ENCODE measurements at places on chromosomes 7 and 10.

DNA sequence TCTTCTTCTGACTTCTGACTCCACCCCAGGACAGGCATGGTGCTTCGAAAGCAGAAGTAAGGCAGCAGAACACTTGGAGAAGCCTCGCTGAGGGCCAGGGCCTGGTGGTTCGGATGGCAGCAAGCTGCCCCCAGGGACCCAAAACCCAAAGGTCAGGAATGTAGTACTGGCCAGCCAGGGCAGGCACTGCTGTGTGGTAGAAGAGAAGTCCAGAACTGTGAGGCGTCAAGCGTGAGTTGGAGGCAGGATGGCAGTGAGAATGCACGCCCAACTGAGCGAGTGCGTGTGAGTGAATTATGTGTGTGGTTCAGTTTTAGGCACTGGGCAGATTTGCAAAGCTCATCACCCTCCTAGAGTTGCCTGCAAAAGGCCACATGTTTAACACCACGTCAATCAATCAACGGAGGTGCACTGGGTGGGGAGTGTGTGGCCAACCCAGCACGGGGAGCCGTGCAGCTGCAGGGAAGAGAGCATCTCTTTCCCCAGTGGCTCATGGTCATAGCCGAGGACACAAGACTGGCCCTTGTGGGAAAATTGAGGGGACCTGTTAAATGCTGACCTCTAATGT lies 144.3 kb downstream of the KCNMA1 start:
- DNase-seq = no peak

- no peak for DNase-seq
These were observed 338.6 kb downstream of the CNTNAP2 start for GRCh38 chr7:146455091-146455655.

DNA sequence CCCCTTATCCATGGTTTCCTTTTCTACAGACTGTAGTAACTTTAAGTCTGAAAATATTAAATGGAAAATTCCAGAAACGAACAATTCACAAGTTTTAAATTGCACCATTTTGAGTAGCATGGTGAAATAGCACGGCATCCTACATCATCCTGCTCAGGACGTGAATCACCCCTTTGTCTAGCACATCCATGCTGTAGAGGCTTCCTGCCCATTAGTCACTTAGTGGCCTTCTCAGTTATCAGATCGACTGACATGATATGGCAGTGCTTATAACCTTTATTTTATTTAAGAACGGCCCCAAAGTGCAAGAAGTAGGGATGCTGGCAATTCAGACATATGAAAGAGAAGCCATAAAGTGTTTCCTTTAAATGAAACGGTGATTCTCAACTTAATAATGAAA lies 82.7 kb downstream of the CPXM2 start:
- DNase-seq = no peak

DNA sequence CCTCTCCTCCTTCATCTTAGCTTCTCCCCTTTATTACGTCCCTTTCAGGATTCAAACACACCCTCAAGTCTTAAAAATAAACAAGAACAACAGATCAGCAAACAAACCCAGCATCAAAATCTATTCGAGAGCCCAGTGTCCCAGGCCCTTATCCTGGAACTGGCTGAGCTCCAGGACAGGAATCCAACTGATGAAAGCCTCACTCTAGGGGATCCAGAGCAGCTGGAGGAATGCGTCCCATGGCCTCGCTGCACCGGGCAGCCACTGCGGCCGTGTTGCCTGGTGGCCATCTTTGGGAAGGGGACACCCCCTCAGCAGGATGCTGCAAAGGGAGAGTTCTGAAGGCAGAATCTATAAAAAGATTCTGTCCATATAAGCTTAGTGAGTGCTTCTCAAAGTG lies 156.5 kb upstream of the BMPER start:
- DNase-seq = no peak

- peak; percentile 81 for DNase-seq
These were observed 142.4 kb downstream of the SH3PXD2A start for GRCh38 chr10:103712898-103713498.

DNA sequence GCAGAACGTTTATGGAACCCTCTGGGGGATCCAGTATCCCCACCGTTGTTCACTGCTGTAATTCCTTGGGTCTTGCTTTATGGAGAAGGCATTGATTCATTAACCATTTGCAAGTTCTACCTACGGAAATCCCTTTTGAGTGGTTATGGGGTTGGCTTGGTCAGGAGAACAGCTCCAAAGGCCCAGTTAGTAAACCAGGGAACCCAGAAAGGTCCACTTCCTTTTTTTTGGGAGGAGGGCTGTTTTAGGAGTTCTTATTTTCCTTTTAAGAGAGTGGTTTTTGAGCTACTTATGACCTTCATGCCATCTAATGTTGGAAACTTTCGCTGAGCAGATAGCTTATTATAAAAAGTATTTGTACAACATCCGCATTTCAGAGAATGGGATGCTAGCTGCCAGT lies 1.3 kb downstream of the POR start:
- DNase-seq = no peak

GRCh38 chr10:48456361-48456804 lies 148.5 kb downstream of the ARHGAP22 start:
- DNase-seq = no peak

DNA sequence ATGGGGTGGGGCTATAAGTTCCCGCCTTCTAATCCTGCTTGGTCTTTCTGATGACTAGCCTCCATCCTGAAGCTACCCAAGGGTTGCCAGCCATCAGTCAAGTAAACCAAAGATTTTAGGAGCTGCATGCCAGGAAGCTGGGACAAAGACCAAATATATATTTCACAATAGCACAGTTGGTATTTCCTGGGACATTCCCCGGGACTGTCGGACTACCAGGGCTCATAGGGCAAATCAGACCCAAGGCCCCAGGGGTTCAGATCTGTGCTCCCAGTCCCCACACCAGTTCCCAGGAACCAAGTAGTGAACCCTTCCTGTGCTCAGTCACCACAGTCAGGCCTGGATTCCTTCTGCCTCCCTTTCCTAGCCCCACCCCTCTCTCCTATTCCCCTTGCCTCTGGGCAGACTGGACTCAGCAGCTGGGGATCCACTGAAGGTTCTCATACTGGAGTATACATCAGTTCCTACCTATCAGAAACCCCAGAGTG lies 5.7 kb upstream of the CXCL12 start:
- no peak for DNase-seq

- no peak for DNase-seq
These were observed 25.1 kb downstream of the PARD3 start for GRCh38 chr10:34789966-34790506.

DNA sequence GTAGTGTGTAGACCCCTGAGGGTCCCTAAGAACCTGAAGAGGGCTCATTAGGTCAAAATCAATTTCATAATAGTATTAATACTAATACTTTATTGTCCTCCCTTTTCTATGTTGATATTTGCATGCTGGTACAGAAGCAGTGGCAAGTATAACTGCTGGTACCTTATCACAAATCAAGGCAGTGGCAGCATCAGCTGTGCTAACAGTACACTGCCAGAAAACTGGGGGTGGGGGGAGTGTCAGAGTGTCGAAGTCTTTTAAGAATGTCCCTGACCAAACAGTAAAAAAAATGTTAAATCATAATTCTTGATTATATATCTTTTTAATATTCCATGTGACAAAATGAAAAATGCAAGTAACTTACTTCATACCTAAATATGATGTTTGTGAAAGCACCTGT lies 716.9 kb downstream of the MAGI2 start:
- DNase-seq = no peak

DNA sequence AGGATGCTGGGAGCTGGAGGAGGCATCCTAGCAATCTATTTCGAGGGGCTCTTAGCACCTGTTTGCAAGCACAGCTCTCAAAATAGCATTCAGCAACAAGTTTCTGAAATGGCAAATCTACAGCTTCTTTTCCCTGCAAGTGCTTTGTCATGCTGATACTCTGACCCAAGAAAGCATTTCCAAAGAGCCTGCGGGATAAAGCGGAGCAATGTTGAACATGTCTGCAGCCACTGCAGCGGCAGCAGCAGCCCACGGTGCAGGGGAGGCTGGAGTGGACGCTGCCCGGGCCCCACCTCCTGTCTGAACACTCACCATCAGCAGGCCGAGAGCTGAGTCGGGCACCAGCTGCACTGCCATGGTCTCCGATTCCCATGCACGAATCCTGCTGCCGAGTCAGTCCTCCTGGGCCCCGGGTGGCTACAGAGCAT lies 964 bp downstream of the FRMD4A start:
- no peak for DNase-seq

- DNase-seq = no peak
These were observed 77.5 kb upstream of the YAE1 start for GRCh38 chr7:39488467-39489393.

DNA sequence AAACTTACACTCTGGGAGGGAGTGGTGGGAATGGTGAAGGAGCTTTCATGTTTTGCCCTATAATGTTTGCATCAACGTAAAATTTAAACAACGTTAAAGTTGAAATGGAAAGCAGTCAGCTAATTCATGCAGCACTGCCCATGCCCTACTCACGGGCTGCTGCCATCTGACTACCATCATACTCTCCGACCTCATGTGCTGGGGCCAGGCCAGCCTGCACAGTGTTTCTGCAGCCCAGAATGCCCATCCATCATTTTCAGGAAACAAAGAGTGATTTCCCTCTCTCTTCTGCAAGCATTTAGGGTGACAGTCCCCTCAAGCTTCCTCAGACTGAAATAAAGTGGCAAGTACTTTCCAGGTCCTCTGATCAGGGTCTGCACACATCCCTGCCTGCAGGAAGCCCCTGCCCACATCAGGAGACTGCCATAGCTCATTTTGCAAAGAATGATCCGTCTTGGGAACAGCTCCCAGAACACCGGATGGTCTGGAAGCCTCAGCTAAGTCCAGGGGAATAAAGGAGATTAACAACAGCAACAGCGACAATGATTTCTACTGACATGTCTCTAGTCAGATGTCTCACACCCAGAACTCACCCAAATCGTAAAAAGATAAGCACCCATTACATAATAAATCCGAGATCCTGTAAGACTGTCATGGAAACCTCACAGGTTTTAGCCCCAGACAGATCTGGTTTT lies 40.3 kb downstream of the ARHGAP22 start:
- no peak for DNase-seq

Data from stimulated activated CD8-positive, alpha-beta memory T cell treated with anti-CD3 and anti-CD28 coated beads, Interleukin-4, amount 100 ng/mL, for 4 hours (primary cell).